ENCODE measurements at places on chromosomes 11 and 22. TPM values are rescaled to one million over a fixed set of nuclear protein-coding genes. Genes with fewer than 3 reads are reported as not detected.
A peak's percentile ranks its signal among the peaks of the same experiment; 100 is the strongest.

Gene IGSF9B
- 79.0 TPM for total RNA-seq

Gene YPEL4
- total RNA-seq = 0.47 TPM

Gene SPTBN2
- total RNA-seq = 1.6 TPM

Gene DMC1
- total RNA-seq = 18.9 TPM

Gene MMP12
- total RNA-seq = not detected

Gene MUC5AC
- total RNA-seq = not detected

Gene MYRF
- 0.57 TPM for total RNA-seq

Gene MRPL11
- 120 TPM for total RNA-seq

- DNase-seq = no peak
- H3K4me1 ChIP-seq = no peaks in the 10 kb centered on the region
- H3K27ac ChIP-seq = no peak overlapping the region
- H3K27me3 ChIP-seq = peaks cover 43% of the 10 kb centered on the region
Measured at GRCh38 chr11:27716835-27717234, 16.6 kb upstream of the BDNF start.

DNA sequence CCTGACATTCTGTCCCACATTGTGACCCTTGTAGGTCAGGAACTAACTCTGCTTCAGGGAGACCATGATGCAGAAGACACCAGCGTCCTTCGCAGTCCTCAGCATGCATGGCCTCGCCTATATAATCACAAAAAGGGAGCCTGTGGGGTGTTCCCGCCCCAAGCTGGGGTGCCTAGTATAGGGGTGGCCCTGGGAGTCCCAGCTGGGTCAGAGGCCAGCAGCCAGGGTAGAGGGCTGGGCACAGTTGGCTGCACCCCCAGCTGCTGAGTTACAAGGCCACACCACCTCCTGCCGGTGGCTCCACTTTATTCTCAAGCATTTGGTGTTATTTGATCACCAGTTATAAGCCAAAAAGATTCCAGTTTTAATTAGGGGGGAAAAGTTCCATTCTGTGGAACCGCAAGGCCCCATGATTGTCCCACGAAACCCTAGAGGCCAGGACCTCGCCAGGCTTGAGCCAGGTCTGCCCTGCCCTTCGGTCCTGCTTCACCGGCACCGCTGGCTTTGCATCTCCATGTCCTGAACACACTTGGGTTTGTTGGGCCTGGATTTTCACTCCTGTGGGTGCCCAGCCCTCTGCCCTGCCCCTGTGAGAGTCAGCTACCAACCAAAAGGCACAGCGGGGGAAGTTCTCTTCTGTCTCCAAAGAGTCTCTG is 15.0 kb upstream of the GNB1L start:
- no peak for DNase-seq
- no peak overlapping the region for H3K4me3 ChIP-seq
- H3K27me3 ChIP-seq = no peaks in the 10 kb centered on the region
- H3K27ac ChIP-seq = no peak overlapping the region
- H3K4me1 ChIP-seq = peaks cover 8% of the 10 kb centered on the region

DNA sequence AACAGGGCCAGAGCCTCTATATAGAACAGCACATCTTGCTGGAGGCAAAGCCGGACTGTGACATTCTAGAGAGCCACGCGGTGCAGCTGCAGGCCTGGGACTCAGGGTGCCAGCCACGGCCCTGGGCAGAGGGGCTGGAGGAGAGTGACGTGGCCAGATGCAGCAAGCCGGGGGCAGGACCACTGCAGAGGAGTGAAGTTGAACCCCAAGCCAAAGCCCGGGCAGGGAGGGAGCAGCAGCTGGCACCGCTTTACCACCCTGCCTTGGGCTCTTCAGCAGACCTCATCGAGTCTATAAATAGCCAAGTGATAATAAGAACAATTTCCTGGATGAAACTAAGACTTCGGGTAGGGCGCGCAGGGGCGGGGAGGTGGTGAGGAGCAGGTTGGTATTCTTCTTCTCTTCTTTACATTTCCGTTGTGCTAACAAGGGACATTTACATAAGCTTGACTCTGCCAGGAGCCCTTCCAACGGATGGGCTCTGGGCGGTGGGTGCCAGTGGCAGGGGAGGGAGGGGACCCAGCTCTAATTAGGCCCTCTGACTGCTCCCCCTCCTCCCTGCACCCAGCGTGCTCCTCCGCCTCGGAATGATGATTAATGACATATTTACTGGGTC is 110.2 kb downstream of the ST3GAL4 start:
- H3K27ac ChIP-seq = no peak overlapping the region
- peaks cover 20% of the 10 kb centered on the region for H3K4me1 ChIP-seq
- DNase-seq = peak; percentile 59
- H3K4me3 ChIP-seq = no peak overlapping the region
- no peaks in the 10 kb centered on the region for H3K36me3 ChIP-seq

- DNase-seq = no peak
- H3K4me3 ChIP-seq = no peak overlapping the region
- no peaks in the 10 kb centered on the region for H3K4me1 ChIP-seq
- H3K36me3 ChIP-seq = no peaks in the 10 kb centered on the region
- peaks cover 2% of the 10 kb centered on the region for H3K27me3 ChIP-seq
Measured at GRCh38 chr11:71284525-71285092, 32.2 kb upstream of the SHANK2 start.

DNA sequence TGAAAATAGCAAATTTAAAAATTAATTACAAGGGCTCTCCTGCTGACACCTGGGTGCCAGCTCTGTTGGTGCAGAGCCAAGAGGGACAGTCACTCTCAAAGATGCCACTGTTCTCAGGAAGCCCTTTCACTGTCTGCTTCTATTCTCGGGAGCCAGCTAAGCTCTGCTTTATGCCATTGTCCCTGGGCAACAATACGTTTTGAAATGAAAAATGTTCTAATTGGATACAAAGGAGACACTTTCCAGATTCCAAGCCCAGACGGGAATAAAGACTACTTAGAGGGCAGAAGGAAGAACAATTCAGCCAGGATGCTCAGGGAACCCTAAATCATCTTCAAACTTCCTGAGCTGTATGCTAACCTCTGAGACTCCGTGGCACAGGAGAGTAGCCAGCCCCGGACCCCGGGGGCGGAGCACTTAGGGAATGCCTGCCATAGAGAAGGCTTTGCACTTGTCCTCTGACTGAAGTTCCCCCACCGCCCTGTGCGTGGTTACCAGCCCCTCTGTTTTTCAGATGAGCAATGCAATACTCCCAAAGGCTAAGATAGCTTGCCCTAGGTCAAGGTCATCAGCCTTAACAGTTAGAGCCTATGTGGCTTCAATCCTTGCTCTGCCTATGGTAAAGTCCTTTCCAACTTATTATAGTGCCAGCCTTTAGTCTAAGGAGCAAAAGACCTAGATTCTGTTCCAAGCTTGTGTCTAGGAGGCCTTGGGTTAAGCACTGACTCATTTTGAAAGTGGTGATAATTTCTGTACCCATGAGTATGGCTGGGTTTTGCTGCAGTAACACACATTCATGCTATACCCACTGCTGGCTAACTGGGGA is 150.9 kb downstream of the CACNA1I start:
- no peaks in the 10 kb centered on the region for H3K27me3 ChIP-seq
- no peak overlapping the region for H3K4me3 ChIP-seq
- H3K36me3 ChIP-seq = no peaks in the 10 kb centered on the region
- no peak for DNase-seq
- H3K27ac ChIP-seq = no peak overlapping the region
- no peaks in the 10 kb centered on the region for H3K4me1 ChIP-seq

- no peak overlapping the region for H3K27ac ChIP-seq
- no peaks in the 10 kb centered on the region for H3K36me3 ChIP-seq
- DNase-seq = peak; percentile 49
- peaks cover 47% of the 10 kb centered on the region for H3K27me3 ChIP-seq
- peaks cover 29% of the 10 kb centered on the region for H3K4me1 ChIP-seq
Measured at GRCh38 chr11:69638941-69639681, 1.8 kb upstream of the CCND1 start.

DNA sequence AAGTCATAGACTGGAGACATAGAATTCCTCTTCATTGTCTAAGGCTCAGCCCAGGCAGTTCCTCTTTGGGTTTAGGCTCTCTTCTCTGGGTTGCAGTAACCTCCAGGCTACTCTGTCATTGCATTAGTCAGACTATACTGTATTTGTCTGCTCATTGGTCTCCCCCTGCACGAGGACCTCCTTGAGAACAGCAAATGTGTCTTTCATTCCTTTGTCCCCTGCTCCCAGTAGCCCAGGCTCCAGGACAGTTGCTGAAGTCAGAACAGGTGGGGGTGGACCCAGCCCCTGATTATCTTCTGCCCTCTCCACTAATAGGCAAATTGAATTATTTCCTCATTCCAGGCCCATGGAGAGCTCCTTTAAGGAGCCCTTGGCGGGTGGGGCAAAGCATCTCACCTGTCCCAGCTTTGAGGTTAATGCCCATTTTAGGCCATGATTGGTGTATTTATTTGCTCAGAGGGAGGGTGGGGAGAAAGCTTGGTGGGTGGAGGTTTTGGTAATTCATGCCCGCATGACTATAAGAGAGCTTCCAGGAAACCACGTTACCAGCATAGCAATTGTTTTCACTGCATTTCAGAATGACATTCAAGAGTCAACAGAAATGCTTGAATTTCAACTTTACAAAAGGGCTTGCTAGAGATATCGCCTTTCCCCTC is 40.9 kb downstream of the NAV2 start:
- no peak for DNase-seq
- no peaks in the 10 kb centered on the region for H3K4me1 ChIP-seq
- no peak overlapping the region for H3K27ac ChIP-seq
- no peak overlapping the region for H3K4me3 ChIP-seq
- peaks cover 13% of the 10 kb centered on the region for H3K27me3 ChIP-seq

DNA sequence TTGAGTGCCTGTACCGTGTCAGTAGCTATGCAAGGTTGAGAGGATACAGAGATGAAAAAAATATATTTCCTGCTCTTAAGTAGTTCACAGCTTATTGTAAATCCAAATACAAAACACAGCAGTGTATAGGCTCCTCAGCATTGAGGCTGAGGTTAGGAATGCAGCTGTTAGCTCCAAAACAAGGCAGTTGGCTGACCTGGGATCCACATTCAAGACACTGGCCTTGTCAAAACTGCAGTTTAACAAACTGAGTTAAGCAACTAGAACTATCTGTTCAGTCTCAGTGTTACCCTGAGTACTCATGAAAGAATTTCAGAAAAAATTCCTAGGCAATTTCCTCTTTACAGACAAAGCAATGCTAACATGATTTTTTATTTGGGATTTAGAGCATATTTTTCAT is 42.8 kb downstream of the REXO2 start:
- H3K4me3 ChIP-seq = no peak overlapping the region
- DNase-seq = no peak
- H3K27me3 ChIP-seq = peaks cover 2% of the 10 kb centered on the region
- H3K27ac ChIP-seq = no peak overlapping the region
- H3K36me3 ChIP-seq = no peaks in the 10 kb centered on the region

DNA sequence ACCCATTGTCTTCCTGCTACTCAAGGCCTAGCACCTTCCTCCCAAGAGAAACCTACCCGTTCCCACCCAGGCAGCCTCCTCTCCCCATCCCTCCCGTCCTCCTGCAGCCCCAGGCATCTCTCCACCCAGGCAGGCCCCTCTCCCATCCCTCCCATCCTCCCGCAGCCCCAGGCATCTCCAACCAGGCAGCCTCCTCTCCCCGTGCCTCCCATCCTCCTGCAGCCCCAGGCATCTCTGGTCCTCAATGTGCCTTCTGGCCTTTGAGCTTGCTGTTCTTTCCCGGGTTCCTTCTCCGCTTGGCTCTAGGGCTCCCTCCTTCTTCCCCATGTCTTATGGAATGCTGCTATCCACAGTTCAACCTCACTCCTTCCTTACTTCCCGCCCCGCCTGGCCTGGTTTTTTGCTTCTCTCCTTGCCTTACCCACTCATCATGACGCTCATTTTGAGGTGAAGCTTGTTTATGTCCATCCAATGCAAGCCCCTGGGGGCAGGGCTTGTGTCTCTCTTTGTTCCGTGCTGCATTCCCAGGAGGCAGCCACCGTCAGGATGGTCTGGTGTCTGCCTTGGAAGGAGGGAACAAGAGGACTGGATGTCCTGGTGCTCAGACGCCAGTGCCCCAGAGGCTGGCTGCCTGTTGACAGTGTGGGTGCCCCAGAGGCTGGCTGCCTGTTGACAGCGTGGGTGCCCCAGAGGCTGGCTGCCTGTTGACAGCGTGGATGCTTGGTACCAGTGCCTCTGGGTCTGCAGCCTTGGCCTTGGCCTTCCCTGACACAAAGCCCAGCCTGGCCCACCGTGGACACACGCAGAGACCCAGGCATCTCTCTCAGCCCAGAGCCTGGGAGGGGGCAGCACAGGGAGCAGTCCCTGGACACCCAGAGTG is 815.7 kb downstream of the BRD1 start:
- H3K27ac ChIP-seq = no peak overlapping the region
- H3K36me3 ChIP-seq = no peaks in the 10 kb centered on the region
- H3K4me1 ChIP-seq = no peaks in the 10 kb centered on the region
- no peaks in the 10 kb centered on the region for H3K27me3 ChIP-seq
- H3K4me3 ChIP-seq = no peak overlapping the region
